Anterior cingulate cortex (tissue), 58 donors: ENCODE measurements at places on chromosomes 12 and 14.

- no peak for DNase-seq
Measured at GRCh38 chr14:99041141-99041819, 230.7 kb downstream of the BCL11B start.

DNA sequence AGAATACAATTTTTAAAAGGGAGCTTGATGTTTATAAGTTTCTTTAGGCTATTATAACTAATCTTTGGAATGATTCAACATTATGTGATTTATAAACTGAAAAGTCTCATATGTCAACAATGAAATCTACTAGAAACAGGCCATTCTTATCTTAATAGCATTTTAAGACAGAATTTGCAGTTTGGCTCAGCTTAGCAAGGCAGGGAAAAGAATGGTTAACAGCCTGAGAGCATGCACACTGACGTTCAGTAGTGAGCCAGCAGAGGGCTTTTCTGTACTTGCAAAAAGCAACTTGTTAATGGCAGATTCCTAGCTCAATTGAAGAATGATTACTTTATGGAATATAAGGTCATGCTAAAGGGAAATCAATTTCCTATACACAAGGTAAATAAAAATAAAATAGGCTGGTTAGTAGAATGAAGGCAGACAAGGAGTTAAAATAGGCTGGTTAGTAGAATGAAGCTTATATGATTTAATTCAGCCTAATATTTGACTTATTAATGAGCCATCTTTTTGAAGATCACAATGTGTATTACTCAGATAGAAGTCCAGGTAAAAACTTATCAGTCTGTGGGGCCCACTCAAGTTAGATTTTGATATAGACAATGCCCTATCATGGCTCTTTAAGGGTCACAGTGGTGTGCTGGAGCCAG lies 95.9 kb downstream of the OTOGL start:
- no peak for DNase-seq

DNA sequence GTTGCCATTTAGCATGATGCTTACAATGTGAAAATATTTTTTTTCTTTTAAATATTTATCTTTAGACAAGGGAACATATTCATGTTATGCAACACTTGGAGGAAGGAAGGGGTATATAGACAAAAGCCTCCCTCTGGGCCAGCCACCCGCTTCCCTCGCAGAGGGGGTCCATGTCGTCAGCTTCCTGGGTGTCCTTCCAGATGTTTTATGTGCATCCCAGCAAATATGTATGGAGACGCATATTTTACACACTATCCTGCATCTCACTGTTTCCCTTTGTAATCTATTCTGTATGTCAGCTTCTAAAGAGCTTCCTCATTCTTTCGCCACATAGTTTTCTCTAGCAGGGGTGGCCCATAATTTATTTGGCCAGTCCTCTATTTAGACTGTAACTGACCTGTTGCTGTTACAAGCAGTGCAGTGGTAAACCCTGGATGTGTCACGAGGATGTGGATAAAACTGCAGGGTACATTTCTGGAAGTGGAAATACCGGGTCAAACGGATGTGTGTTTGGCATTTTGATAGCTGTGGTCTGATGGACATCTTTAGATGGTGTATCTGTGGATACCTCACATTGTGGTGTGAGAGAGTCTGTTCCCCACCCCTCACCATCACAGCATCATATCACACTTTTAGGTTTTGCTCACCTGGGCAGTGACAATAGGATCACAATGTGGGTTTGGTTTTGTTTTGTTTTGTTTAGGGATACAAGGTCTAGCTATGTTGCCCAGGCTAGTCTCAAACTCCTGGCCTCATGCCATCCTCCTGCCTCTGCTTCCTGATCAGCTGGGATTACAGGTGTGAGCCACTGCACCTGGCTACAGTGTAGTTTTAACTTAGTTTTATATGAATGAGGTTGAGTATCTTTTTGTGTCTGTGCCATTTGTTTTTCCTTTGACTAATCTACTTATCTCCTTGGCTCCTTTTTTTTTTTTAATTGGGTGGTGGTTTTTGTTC lies 31.6 kb downstream of the FAM222A start:
- no peak for DNase-seq

- no peak for DNase-seq
Measured at GRCh38 chr12:117820216-117820907, 148.4 kb downstream of the KSR2 start.

GRCh38 chr12:74801625-74802024 lies 264.0 kb downstream of the ATXN7L3B start:
- no peak for DNase-seq

GRCh38 chr12:18436170-18436569 lies 174.9 kb downstream of the PIK3C2G start:
- DNase-seq, result no peak

GRCh38 chr12:120892265-120892664 lies 11.9 kb downstream of the SPPL3 start:
- no peak for DNase-seq

GRCh38 chr14:90382491-90383125 lies 14.2 kb upstream of the CALM1 start:
- peak; percentile 80 for DNase-seq

- DNase-seq, result no peak
Measured at GRCh38 chr12:114684870-114685273, 897 bp upstream of the TBX3 start.
